ENCODE measurements at places on chromosomes 2 and 18.

GRCh38 chr2:143553261-143553660 lies 424.0 kb downstream of the ARHGAP15 start:
- no peak for DNase-seq

- no peak for DNase-seq
Measured at GRCh38 chr2:64525317-64525613, 1.1 kb downstream of the AFTPH start.

DNA sequence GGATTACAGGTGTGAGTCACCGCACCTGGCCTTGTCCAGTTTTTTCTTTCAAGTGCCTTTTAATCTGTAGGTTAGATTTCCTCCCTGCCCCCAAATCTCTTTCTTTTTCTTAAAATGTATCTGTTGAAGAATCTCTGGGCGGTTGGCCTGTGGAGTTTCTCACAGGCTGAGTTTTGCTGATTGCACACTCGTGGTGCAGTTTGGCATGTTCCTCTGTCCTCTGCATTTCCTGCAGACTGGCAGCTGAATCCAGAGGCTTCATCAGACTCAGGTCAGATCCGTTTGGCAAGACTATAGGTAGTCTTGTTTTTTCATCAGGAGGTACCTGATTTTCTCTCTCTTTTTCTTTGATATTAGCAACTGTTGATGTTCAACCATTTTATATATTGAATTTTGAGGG lies 5.5 kb downstream of the CASP10 start:
- DNase-seq = no peak

DNA sequence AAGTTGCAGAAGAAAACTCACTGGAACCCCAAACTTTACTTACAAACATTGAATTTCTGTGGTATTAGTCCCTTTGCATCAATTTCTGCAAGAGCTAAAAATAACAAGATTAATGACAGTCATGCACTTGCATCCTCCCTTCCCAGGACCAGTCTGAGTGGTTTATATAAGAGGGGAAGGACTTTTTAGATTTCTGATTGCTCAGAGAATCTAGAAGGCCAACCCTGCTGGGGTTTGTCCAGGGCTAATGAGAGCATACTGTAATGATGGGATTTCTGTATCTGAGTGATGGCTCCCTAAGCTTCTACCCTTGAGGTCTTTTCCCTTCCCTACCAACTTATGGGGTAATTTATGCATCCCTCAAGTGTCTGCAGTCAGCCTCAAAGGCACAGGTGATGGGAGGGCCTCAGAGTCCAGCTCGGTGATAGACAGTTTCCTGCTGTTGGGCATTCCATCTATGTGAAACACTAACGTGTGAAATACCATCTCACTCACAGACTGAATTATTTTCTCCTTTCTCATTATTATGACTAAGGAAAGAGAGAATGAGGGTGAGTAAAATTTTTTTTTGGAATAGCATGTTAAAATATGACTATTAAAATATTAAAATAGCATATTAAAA lies 556.3 kb downstream of the RIT2 start:
- DNase-seq = no peak

GRCh38 chr18:3983351-3983969 lies 471.6 kb downstream of the DLGAP1 start:
- DNase-seq = peak; percentile 7

DNA sequence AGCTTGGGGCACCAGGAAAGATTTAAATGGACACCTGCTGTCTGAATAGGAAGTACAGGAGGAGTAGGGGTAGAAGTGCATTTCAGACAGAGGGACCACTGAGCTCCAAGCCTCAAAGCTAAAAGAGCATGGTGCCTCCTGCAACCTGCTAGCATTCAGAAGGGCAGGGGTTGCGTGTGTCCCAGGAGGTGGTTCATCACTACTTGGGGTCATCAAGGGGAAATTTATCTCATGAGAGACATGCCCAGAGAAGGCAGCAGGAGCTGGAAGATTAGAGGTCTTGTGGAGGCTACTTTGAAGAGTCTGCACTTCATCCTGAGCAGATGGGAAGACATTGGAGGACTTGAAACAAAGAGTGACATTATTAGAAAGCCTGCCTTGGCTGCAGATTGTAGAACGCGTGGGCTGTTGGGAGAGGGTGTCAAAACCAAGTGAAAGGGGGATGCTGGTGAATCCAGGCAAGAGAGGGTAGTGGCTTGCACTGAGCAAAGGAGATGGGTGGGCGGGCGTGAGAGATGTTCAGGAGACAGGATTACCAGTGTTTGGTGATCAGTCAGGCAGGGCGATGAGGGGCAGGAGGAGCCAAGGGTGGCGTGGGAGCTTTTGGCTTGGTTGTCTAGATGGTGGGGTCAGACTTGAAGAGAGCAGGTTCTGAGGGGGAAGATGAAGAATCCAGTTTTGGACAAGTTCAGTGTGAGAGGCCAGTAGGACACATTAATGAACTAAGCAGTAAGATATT lies 154.0 kb downstream of the DYSF start:
- DNase-seq = no peak

DNA sequence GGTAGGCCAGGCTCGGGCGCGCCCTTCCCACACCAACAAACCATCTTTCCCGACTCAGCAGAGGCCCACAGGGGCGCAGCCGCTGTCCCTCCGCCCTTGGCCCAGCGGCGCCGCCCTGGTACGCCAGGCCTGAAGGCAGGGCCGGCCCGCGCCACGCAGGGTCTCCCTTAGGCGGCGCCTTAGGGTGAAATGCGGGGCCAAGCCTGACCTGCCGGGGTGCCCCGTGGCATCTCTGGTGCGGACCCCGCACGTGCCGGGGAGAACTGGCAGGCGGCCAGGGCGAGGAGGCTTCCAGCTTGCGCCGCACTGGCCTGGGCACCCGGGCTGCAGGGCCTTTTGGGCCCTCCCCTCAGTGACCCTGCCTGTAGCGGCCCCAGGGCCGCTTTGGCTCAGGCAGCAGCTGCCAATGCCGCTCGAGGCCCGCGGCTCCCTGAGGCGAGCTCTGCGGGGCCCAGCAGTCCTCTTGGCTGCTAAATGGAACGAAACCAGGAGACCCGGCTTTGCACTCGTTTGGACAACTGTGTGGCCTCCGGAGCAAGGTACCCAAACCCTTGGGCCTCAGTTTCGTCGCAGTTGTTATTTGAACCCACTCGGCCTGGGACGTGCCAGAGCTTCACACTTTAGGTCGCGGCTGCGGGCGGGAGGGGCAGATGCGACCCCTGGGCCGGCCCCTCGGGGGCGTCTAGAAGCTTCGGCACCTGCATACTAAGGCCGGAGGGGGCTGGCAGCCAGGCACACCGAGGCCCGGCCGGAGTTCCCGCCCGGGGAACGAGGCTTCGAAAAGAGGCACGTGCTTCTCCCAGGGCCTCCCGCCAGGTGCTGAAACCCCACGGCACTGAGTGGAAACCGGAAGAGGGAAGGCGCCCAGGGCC lies 8.5 kb downstream of the OTX1 start:
- no peak for DNase-seq

GRCh38 chr2:56981554-56981953 lies 797.8 kb downstream of the CCDC85A start:
- no peak for DNase-seq

- DNase-seq = no peak
Measured at GRCh38 chr2:237591141-237591881, 777 bp upstream of the RAB17 start.

DNA sequence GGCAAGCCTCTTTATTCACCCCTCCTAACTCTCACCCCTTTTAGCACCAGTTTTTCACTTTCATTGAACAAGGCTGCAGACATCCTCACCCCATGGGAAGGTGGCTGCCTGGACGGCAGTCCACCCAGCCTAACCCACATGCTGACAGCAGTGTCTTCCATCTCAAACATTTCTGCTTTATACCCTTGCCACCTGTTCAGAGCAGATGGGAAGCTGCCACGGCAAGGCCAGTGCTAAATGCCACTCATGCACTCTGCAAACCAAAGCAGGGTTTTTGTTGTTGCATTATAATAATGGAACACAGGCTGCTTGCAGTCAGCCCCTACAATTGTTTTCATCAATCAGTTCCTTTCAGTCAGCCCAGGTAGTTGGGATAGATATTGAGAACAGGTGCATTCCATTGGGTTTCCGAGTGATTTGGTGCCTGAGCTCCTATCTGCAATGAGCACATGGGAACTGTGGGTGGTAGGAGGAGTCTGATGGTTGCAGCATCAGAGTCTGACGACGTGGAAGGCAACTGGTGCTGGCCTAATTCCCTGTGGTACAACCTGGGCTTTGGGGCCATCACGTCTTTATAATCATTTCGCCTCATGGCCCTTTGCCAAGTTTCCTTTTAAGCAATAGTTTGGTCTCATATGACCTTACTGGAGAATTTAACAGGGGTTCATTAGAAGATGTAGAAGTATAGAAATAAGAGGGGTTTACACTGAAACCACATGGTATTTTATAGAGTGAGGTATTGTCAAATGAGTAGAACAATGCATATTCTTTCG lies 252.5 kb upstream of the SP5 start:
- DNase-seq = no peak

- DNase-seq = no peak
Measured at GRCh38 chr2:213066443-213066743, 85.0 kb downstream of the IKZF2 start.

DNA sequence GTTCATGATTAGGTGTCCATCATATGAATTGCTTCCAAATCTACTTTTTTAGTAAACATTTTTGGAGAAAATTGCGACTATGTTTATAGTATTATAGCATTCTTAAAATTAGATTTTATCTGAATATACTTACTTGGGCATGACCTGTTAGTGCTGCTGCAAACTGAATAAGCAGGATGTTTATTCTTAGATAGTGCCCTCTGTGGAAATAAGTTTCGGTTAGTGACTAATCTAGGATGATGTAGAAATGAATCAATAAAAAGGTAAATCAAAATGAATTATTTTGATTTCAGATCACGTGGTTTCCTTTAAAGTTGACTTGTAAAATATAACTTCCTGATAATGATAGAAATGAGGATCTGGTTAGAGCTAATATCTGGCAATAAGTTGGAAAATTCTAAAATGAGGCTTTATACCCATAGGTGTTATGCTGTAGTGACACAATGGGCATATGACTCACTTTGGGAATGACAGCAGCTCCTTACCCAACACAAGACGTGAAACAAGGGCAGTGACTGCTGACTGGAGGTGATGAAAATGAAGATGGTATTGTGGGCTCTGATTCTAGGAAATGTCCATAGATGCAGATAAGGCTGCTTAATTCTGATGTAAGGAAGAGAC lies 165.8 kb upstream of the TCF4 start:
- DNase-seq = peak; percentile 4

GRCh38 chr2:219619235-219619634 lies 8.2 kb upstream of the SLC4A3 start:
- no peak for DNase-seq

DNA sequence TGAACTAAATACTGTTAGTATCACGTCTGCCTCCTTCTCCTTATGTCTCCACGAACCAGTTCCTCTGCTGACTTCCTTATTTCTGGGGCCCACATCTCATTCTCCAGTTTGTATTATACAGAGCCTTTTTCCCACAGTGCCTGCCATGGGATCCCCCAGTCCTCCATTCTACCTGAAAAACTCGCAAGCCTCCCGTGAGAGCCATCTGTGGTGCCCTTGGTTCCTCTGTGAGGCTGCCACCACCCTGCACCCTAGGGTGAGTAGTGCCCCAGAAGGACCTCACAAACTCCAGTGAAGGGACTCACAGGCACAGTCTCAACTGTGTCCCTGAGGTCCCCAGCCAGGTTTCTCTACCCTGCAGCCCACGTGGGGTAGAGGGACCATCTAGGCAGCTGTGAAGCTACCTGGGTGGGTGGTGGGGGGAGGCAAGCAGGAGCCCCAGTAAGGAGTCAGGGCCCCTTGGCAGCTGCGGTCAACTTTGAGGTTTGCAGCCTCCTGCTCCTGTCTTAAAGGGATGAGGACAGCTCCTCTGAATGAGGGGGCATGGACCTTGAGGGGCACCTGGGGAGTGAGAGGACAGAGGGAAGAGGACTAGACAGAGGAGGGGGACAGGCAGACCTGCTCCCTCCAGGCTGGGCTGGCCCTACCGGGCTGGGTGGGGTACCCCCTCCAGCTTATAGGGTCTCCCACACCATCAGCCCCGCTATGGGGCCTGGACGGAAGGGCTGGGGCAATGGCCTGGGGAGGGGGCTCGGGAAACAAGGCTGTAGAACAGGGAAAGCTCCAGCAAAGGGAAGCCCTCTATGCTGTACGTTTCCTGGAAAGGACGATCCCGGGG lies 1.0 kb downstream of the PSTPIP2 start:
- no peak for DNase-seq

DNA sequence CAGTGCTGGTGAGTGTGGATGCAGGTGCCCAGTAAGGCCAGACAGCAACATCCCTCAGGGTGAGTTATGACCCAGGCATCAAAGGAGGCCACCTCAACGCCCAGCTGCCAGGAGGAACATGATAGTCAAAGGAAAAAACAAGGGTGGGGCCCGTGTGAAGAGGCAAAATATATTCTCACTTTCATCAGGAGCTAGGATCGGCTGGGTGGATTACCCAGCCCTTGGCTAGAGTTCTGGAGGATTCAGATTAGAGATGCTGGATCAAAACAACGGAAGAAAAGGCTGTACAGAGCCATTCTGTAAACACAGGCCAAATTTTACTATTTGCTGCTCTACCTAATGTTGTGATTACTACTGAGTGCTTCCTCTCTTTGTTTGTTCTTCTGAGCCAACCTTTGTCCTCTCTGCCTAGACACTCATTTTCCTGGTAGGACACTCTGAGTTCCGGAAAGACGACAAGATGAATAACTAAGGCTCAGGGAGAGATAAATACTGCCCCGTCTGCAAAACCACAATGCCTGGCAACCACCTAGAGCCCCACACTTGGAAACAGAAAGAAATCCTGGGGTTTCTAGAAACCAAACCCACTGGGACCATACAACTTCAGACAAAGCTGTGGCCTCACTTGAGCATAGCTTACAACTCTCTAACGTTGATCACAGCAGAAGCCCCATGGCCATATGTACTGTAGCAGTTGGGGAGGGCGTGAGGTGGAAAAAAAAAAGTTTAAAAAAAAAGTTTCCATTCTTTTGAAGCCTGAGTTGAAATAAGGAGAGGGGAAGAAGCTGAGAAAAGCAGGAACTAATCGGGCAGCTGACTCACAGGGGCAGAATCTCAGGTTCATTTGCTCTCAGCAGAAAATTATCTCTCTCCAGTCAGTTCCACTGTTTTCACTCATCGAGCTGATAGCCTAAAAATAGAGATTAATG lies 17.8 kb upstream of the PMAIP1 start:
- peak; percentile 64 for DNase-seq

DNA sequence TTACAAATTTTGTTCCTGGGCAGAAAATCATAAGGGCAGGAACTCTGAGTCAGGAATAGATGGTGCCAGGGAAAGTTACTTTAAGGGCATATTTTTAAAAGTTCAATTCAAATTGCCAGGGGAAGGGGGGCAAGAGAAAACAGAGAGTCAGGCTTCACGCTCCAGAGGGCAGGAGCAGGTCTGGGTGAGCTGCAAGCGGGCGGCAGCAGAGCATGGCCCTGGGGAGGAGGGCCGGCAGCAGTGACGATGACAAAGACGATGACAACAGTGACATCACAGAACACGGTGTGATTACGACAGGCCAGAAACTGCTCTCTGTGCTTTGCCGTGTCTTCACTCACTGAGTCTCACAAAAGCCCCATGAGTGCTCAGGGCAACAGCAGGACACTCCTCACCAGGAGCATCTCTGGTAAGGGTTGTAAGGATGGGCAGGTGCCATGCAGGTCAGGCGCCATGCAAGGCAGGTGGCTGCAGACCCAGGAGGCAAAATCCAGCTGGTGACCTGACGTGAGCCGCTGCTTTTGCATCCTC lies 23.3 kb downstream of the CHST10 start:
- DNase-seq = no peak
